HCEC 1CT (cell line): ENCODE measurements at places on chromosomes 11 and 22.

- DNase-seq = no peak
These were observed 75.8 kb downstream of the CCDC34 start for GRCh38 chr11:27287205-27287604.

DNA sequence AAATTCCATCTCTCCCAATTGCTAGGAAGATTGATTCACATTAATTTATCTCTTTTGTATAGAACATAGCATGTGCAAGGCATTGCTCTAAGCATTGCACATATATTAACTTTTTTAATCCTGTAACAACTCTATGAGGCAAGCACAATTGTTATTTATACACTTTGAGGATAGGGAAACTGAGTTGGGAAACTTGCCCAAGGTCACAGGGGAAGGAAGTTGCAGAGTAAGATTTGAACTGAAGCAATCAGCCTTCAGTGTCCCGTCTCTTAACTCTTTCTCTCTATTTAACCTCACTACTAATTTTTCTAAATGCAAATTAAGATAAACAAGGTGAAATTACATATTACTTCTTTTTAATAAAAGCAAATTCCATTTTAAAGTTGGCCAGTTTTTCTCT is 22.2 kb downstream of the OR56B4 start:
- DNase-seq = no peak

DNA sequence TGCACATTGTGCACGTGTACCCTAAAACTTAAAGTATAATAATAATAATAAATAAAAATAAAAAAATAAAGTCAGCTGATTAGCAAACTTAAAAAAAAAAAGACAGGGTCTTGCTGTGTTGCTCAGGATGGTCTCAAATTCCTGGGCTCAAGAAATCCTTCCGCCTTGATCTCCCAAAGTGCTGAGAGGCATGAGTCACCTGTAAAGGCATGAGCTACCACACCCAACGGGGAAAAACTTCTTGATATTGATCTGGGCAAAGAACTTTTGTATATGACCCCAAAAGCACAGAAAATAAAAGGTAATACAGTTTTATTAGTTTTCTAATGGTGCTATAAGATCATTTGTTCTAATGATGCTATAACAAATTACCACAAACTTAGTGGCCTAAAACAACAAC is 46.1 kb downstream of the ENTHD1 start:
- no peak for DNase-seq

- no peak for DNase-seq
These were observed 1949.4 kb upstream of the RAG2 start for GRCh38 chr11:38547462-38547861.

DNA sequence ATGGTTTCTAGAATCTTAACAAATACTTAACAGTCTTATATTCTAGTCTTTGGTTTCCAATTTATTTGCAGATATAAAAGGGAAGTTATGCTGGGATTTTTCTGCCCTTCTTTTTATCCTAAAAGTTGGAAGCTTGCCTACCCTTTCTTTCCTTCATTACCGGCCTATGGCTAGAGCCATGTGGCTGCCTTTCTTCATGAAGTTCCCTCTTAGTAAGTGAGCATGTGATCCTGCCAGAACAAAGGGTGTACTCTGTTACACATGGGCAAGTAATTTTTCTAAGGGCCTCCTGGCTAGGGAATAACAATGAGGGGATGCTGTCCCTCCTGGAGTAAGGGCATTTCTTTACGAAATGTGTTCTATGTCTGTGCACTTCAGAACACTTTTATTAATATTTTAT is 252.1 kb upstream of the PITPNB start:
- DNase-seq = no peak

- no peak for DNase-seq
These were observed 536.5 kb downstream of the BRD1 start for GRCh38 chr22:49291169-49291568.

DNA sequence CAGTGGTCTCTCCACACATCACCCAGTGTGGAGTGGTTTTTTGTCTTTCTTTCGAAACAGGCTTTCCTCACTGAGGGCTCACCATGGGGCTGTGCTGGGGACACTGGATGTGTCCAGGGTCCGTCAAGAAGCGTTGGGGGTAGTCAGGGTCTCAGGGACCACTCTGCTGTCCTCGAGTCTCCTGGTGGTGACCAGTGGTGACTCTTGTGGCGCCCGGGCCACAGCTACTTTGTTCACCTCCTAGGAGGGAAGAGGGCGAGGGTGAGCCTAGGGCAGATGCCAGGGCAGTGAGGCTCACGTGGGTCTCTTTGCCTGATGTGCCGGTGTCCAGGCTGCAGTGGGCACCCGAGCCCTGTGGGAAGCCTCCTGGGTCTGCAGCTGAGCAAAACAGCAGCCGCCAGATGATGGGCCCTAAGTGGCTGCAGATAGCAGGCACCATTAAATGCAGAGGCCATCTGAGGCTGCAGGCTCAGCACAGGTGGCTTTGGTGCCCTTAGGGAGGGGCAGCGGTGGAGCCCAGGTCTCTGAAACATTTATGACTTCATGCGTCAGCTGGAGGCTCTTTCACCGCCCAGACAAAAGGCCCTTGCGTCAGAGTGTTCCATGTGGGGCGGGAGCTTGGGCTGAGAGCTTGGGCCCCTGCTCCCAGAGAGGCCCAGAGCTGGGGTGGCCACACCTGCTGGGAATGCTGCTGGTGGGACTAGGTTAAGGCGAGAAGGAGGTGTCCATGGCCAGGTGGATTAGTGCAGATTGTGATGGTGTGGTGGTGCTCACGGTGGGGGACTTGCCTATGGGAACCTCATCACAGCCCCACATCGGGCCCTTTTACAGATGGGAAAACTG is 29.5 kb downstream of the KCNQ1 start:
- no peak for DNase-seq
